ENCODE measurements at places on chromosomes 7 and 10.

- DNase-seq = peak; percentile 84
Observed at GRCh38 chr10:111297351-111297848, 220.6 kb downstream of the ADRA2A start.

- no peak for DNase-seq
Observed at GRCh38 chr10:73780966-73781365, 882 bp upstream of the CHCHD1 start.

DNA sequence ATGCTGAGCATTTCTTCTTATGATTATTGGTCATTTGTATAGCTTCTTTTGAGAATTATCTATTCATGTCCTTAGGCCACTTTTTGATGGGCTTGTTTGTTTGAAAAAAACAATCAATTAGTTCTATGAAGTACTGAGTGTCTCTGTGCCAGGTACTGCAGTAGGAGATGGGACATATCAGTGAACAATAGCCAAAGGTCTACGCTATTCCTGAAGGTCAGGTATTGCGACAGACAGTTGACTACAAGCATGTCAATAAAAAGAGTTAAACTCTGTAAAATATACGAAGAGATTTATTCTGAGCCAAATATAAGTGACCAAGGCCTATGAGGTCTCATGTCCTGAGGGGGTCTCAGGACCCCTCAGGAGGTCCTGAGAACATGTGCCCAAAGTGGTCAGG lies 122.1 kb upstream of the NFE2L3 start:
- DNase-seq = no peak

- no peak for DNase-seq
Observed at GRCh38 chr10:5106553-5106952, 12.3 kb downstream of the AKR1C3 start.

GRCh38 chr7:87445897-87446296 lies 29.6 kb downstream of the ABCB4 start:
- DNase-seq = no peak

- no peak for DNase-seq
Observed at GRCh38 chr10:20596065-20596755, 300.9 kb downstream of the NEBL start.

DNA sequence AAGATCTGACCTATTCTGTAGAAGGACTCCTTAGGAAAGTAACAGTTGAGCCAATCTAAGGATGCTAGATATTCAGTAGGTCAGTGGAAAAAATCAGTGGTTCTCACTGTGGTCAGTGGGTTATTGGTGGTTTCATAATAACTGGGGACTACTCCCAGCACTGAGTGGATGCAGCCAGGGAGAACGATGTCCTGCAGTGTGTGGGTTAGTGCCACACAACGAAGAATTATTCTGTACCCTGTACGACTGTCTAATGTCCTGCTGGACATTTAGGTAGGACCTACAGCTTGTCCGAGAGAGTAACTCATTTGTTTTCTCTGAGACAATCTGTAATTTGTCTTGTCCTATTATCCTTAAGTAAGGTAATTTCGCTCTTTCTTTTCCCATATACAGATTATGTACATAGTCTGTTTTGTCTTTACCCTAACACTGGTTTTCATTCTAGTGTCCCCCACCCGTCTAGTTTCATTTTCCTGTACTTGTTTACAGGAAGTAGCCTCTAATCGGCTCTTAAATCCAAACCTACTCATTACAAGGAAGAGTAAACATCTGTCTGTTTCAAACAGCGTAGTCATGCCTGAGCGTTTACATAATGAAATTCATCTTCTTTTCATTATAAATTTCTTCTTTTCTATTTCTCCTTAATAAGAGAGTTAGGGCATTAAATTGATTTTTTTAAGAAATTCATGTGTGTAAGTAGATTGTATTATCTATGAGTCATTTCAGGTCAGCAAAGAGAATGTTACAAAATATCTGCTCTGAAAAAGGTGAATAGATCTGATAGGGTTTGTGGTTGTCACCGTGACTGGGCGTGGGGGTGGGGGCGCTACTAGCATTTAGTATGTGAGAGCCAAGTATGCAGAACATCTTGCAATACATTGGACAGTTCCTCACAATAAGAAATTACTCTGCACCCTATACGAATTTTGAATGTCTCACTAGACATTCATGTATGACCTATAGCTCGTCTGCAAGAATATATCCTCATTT lies 8.3 kb upstream of the ZC3HAV1L start:
- no peak for DNase-seq

GRCh38 chr7:134782121-134782623 lies 2.7 kb downstream of the CALD1 start:
- peak; percentile 51 for DNase-seq

DNA sequence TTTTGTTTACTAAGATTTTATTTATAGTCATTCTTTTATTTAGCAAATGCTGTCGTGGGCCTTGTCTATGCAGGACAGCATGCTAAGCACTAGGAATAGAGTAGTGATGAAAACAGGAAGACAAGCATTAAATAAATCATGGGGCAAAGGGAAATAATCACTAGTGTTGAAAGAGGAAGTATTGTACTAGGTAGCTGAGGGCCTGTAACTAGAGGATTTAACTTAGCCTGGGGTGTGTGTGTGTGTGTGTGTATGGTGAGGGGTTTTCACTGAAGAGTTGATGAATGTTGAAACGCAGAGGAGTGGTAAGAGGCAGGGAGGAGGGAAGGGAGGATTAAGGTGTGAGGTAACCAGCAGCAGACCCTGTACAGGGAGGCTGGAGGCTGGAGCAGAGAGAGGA lies 446.4 kb downstream of the SDK1 start:
- no peak for DNase-seq

GRCh38 chr7:30473903-30474302 lies 4.7 kb downstream of the NOD1 start:
- DNase-seq = no peak

- DNase-seq = peak; percentile 86
Observed at GRCh38 chr10:23345861-23346260, 1.3 kb upstream of the C10orf67 start.

GRCh38 chr7:28442540-28443420 lies 30.5 kb downstream of the CREB5 start:
- DNase-seq = peak; percentile 11

DNA sequence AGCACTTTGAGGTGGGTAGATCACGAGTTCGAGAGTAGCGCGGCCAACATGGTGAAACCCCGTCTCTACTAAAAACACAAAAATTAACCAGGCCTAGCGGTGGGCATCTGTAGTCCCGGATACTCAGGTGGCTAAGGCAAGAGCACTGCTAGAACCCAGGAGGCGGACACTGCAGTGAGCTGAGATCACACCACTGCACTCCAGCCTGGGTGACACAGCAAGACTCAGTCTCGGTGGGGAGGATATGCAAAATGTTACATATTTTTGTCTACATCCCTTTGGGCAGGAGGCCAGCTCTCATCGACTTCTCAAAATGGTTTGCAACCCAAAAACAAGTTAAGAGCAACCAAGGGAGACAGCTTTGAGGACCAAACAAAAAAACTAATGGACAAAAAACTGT lies 8.2 kb downstream of the ATE1 start:
- DNase-seq = no peak

- DNase-seq = no peak
Observed at GRCh38 chr7:112581529-112581928, 100.7 kb downstream of the LSMEM1 start.

GRCh38 chr10:114661212-114661880 lies 3.3 kb upstream of the ABLIM1 start:
- no peak for DNase-seq

DNA sequence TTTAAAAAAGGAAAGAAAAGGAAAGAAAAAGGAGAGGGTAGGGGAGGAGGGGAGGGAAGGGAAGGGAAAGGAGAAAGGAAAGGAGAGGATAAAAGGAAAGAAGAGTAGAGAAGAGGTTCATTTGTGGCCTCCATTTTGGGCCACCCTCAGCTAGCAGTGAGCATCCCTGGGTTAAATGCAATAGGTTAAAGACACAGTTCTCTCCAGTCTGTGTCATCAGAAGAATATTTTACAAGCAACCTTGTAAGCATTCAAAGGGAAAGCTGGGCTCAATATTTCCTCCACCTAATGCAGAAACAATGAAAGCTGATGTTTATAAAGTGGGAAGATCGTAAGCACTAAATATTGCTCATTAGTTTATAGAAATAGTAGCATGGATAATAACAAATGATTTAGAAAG lies 219.1 kb upstream of the PITRM1 start:
- DNase-seq = no peak

- no peak for DNase-seq
Observed at GRCh38 chr10:106820579-106820978, 343.9 kb downstream of the SORCS1 start.

DNA sequence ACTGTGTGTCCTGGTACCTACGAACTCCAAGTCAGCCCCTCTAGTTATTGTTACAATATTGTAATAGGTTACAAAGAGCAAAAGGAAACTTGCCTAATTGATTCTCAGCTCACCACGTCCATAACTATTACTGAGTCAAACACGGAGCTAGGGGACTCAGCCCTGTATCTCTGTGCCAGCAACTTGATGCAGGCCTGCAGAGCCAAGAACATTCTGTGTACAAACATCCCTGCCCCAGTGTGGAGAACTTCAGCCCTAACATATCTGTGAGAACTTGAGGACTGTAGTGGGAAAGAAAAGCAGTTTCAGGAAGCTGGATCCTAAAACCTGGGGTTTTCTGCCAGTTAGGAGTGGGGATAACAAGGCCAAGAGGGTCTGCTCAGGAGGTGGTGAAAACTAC lies 114.9 kb upstream of the PRSS58 start:
- DNase-seq = no peak

DNA sequence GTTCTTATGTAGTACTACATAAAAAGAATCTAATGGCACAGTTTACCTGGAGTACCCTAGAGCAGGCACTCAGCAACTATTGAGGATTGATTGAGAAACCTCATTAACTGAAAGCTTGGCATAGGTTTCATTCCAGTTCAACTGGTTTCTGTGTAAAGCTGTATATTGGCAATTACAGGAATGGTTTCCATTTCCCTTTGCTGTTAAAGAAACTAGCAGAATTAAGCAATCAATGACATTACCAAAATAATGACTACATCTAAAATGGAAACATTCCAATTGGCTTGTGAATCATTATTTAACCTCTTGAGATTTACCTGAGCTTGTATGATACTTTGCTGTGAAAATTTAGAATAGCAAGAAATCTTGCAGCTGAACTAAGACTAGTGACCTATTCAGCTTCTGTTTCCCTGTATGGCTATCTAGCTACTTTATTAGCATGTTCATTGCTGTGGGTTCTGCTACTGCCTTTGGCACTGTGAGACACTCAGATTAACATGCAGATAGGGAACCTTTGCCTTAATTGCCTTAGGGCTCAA lies 33.5 kb upstream of the CADPS2 start:
- no peak for DNase-seq

GRCh38 chr7:105896407-105896911 lies 20.1 kb upstream of the ATXN7L1 start:
- no peak for DNase-seq

- no peak for DNase-seq
Observed at GRCh38 chr7:152414779-152415178, 21.0 kb downstream of the KMT2C start.

- DNase-seq = no peak
Observed at GRCh38 chr10:125203186-125203800, 42.9 kb upstream of the CTBP2 start.

DNA sequence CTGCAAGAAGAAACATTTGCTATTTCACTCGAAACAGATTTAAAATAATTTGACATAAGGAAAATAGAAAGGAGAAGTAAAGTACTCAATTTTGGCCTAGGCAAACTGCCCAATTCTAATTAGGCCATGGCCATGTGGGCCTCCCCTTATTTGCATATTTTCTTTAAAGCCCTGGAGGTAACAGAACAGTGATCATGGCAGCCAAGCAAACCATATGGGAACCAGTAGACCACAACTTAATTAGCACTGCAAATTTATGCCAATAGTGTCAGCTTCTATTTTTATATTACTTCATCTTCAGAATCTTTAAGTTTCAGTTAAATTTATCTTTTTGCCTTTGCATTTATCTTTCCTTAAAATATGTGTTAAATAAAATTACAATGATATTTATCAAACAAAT lies 63.3 kb upstream of the THSD7A start:
- no peak for DNase-seq

DNA sequence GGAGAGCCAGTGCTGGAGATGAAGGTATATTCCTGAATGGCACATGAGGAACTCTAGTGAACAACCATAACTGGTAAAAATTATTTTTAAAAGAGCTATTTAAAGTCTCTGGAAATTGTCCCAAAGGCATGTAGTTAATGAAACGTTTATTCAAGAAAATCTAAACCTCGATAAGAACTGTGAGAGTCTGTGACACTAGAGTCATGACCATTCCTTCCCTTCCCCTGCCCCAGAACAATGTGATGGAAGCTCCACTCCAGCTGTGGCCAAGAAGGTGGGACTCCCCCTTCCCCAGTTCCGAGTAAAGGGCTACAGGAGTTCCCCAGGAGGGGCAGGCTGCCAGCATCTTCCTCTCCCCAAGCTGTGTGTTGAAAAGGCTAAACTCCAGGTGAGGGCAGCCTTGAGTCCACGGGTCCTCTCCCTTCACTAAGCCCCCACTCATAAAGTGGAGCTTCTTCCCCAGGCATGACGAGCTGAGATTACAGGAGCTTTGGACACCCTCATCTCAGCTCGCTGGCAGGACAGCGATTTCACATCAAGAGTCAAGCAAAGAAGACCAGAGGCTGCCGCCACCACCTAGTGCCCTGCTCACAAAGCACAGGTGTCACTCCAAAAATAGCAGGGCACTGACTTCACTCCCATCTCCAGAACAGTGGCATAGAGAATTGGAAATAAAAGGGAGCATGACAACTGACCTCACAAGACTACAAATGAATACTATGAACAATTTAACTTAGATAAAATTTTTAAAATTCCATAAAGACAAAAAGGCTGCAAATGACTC lies 68.5 kb downstream of the NHLRC2 start:
- no peak for DNase-seq

DNA sequence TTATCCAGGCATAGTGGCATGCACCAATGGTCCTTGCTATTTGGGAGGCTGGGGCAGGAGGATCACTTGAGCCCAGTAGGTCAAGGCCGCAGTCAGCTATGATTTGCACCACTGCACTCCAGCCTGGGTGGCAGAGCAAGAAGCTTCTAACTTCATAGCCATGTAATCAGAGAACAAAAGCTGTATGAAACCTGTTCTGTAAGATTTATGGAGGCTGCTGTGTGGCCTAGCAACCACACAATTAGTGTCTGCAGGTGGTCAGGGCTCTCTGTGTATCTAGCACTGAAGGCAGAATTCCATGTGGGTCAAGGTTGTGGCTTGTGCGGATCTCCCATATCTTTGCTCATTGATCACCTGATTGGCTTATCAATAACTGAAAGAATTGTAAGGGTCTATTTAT lies 221.5 kb upstream of the FOXK1 start:
- no peak for DNase-seq

GRCh38 chr10:89888321-89889070 lies 187.1 kb downstream of the KIF20B start:
- no peak for DNase-seq

DNA sequence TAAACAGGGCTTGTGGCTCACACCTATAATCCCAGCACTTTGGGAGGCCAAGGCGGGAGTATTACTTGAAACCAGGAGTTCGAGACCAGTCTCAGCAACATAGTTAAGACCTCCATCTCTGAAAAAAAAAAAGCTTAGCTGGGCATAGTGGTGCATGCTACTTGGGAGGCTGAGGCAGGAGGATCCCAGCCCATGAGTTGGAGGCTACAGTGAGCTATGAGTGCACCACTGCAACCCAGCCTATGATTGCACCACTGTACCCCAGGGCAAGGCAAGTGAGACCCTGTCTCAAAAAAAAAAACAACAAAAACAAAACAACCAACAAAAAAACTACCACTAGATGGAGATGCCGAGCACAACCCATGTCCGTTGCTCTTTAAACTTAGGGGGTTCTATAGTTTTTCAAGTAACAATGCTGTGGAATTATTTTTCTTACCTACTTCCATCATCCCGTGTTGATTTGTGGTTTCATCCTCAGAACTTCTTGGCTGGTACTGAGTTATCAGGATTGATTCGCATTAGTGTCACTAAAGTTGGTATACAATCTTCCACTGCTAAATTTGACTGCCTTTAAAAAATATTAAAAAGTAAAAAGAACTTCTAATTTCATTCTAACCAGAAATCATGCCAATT lies 12.2 kb upstream of the REPIN1 start:
- peak; percentile 35 for DNase-seq
